ENCODE measurements at places on chromosomes 6 and 20.

DNA sequence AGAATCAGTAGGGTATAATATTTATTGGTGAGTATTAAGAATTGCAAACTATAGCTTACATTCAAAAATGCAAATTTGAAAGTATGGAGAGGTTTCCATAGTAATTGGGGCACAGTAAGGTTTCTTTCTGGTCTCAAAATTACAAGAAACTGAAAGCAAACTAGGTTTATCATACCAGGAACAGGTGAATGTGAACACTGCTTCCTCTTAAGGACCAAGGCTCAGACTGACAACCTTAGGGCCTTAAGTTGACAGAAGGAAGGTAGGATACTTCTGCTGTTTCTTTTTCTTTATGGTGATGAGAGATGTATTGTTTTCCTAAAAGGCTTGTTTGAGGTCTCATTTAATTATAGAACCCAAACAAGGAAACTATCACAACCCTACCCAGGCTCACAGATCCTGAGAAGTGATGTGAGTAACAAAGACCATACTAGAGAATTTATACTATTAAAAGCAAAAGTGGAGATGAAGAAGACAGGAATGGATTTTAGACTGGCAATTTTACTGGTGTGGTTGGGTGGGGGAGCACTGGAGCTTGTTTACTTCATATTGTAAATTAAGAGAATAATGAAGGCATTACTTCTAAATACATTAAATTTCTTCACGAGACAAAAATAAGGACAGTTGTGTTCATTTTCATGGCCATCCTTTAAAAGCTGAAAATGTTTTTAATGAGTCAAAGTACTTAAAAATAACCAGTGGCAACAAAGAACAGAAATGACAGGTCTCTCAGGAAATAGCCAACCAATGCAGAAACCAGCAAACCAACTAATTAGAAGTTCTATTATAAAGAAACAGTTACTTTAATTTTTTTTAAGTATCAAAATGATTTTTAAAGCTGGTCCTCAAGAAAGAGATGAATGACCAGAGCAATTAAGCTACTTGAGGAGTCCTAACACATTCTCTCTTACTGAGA, 21.3 kb downstream of the STAU1 start:
- H3K27me3 ChIP-seq = no peaks in the 10 kb centered on the region
- peaks cover 36% of the 10 kb centered on the region for H3K4me1 ChIP-seq
- peaks cover under 1% of the 10 kb centered on the region for H3K36me3 ChIP-seq
- DNase-seq = peak; percentile 67
- H3K4me3 ChIP-seq = 0 out of 2 replicates have a peak overlapping the region, but pooled peaks have one; percentile 3

DNA sequence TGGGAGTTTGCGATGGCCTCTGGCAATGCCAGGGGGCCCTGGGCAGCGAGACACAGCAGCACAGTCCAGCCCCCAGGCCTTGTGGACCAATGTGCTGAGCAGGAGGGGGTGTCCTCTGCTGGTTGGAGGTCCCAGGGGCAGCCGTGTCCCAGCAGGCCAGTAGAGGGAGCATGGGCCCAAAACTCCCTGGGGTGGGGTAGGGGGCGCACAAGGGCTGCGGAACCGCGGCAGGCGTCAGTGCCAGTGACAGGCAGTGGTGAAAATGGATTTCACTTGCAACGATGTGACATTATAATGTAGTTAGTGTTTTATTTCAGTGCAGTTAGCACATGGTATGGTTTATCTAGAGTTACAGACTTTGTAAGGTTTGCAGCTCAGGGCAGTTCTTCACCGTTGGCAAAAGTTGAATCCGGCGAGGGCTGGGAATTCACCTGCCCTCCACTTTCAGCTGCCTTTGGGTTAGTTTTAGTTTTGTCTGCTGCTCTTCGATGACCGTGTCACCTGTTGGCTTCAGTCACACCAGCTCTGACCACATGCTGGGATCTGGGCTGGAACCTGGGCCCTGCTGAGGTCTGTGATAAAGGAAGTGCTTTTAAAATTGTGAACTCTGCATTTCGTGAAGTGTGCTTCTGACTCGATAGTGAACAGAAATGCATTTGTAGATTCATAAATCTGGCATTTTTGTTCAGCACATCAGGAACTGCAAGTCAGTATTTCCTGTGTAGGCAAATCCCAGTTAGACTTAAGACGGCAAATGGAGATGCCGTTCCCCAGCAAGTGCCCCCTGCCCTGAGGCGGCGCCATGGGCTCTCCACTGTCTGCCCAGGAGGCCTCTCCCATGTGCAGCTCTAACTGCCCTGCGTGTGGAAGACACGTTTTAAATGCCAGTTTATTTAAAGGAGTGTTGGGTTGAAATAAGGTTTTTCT, 46.8 kb downstream of the PYGB start:
- H3K36me3 ChIP-seq = no peaks in the 10 kb centered on the region
- peak overlapping the region; percentile 14 for H3K4me3 ChIP-seq
- DNase-seq = peak; percentile 88
- H3K27ac ChIP-seq = peak overlapping the region; percentile 100

- H3K27me3 ChIP-seq = no peaks in the 10 kb centered on the region
- H3K27ac ChIP-seq = no peak overlapping the region
- H3K4me3 ChIP-seq = no peak overlapping the region
- H3K36me3 ChIP-seq = no peaks in the 10 kb centered on the region
- no peak for DNase-seq
These were observed 233.8 kb upstream of the SUPT3H start for GRCh38 chr6:45611491-45611890.

GRCh38 chr6:133977983-133978895, 25.2 kb downstream of the TBPL1 start:
- H3K4me3 ChIP-seq = no peak overlapping the region
- DNase-seq = no peak
- no peak overlapping the region for H3K27ac ChIP-seq
- H3K27me3 ChIP-seq = no peaks in the 10 kb centered on the region
- peaks cover 11% of the 10 kb centered on the region for H3K4me1 ChIP-seq

DNA sequence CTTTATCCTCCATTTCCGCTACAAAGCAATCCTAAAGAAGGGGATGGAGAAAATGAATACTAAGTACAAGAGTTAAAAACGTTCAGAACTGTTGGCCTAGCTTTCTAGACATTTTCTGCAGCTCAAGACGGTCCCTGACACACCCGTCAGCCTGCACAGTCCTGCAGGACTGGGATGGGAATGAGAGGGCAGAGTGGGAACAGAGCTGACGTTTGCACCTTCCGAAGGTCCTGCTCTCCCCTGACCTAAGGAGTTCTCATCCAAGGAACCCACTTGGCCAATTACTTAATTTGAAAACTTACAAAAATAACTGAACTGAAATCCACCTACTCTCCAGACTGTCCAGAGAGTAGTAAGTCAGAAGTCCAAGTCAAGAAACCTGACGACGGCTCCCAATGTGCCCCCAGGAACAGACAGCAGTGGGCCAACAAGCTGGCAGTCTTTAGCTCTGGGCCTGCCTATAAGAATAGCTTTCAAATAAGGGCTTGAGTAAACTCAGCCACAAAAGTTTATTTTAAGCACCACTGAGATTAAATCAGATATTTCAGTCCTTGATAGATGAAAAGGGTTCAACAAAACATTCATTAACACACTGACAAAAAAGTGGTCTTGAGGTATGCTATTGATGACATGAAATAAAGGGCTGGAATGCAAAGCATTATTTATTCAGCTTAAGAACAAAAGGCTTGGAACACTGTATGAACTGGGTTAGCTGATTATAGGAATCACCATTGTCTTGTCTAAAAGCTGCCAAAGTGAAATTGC, 76.8 kb downstream of the CNKSR3 start:
- DNase-seq = no peak
- H3K27ac ChIP-seq = no peak overlapping the region
- H3K4me3 ChIP-seq = no peak overlapping the region
- no peaks in the 10 kb centered on the region for H3K36me3 ChIP-seq

DNA sequence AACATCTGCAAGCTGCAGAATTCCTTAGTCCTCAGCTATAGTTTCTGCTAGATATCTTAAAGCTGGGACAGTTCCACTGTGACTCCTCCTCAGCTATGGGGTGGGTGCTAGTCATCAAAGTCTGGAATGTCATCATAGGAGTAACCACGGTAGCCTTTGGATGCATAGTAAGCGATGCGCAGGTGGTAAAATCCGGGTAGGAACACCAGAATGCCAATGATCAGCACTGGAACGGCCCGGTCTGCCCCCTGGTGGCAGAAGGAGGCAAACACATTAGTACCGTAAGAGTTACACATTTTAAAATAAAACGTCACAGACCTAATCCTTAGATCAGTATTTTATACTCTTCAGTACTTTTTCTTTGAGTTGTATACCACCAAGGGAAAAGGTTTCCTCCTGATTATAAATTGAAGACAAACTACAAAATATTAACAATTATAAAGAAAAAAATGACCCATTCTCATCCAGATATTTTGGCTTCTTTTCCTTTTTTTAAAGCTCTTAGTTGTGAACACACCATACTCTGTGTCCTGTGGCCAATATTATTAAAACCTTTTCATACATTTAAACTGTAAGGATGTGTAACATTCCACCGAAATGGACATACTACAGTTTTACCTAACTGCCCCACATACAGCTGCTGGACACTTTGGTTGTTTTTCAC, 18.9 kb downstream of the PCNA start:
- no peak overlapping the region for H3K27ac ChIP-seq
- no peaks in the 10 kb centered on the region for H3K4me1 ChIP-seq
- no peaks in the 10 kb centered on the region for H3K27me3 ChIP-seq
- DNase-seq = peak; percentile 53

- peak; percentile 86 for DNase-seq
- H3K4me1 ChIP-seq = no peaks in the 10 kb centered on the region
- no peaks in the 10 kb centered on the region for H3K27me3 ChIP-seq
- H3K4me3 ChIP-seq = peak overlapping the region; percentile 45
- peak overlapping the region; percentile 1 for H3K27ac ChIP-seq
These were observed 50.5 kb upstream of the PAK5 start for GRCh38 chr20:9889270-9889981.

GRCh38 chr20:7926767-7927166, 13.5 kb downstream of the HAO1 start:
- H3K4me1 ChIP-seq = no peaks in the 10 kb centered on the region
- H3K4me3 ChIP-seq = no peak overlapping the region
- H3K27me3 ChIP-seq = no peaks in the 10 kb centered on the region
- peak; percentile 41 for DNase-seq

- H3K36me3 ChIP-seq = no peaks in the 10 kb centered on the region
- no peak for DNase-seq
These were observed 601.2 kb downstream of the CDH26 start for GRCh38 chr20:60559462-60559861.

- H3K36me3 ChIP-seq = no peaks in the 10 kb centered on the region
- peaks cover 56% of the 10 kb centered on the region for H3K4me1 ChIP-seq
- H3K27ac ChIP-seq = peak overlapping the region; percentile 75
- H3K27me3 ChIP-seq = no peaks in the 10 kb centered on the region
These were observed 159.3 kb upstream of the TNFAIP3 start for GRCh38 chr6:137707590-137708360.

DNA sequence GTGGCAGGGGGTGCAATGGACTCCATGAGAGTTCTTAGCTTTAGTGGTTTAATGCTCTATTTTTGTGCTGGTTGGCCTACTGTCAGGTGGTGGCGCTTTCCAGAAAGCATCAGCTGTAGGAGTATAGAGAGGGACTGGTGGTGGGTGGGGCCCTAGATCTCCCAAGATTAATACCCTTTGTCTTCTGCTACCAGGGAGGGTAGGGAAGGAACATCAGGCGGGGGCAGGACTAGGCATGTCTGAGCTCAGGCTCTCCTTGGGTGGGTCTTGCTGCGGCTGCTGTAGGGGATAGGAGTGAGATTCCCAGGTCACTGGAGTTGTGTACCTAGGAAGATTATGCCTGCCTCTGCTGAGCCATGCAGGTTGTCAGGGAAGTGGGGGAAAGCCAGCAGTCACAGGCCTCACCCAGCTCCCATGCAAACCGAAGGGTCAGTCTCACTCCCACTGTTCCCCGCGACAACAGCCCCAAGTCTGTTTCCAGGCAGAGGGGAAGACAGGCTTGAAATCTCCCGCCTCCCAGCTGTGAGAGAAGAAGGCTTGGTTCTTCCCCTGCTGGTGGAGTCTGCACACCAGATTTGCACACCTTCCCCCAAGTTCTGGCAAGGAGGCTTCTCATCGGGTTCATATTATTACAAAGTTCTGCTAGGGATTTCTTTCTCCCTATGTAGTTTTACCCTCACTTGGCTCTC, 46.7 kb upstream of the PKIB start:
- no peaks in the 10 kb centered on the region for H3K27me3 ChIP-seq
- DNase-seq = no peak

DNA sequence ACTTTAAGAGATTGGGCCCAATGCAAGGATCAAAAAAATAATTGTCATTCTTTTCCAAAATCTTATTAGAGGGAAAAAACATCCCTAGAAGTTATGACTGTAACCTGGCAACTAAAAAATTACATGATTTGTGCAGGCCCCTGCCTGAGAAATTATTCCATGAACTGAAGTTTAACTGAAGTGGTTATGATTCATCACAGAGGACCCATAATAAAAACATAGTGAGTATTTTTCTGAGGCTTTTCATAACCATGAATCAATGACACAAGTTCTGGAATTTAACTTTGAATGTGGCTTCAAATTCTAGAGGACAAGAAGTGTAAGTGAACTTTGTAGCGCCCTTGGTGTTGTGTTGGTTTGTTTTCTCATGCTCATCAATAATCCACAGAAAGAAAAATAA, 31.1 kb upstream of the CARMIL1 start:
- no peak overlapping the region for H3K27ac ChIP-seq
- no peaks in the 10 kb centered on the region for H3K36me3 ChIP-seq
- H3K27me3 ChIP-seq = no peaks in the 10 kb centered on the region
- peaks cover 26% of the 10 kb centered on the region for H3K4me1 ChIP-seq
- DNase-seq = no peak

- H3K36me3 ChIP-seq = no peaks in the 10 kb centered on the region
- H3K27ac ChIP-seq = no peak overlapping the region
- H3K4me1 ChIP-seq = peaks cover 13% of the 10 kb centered on the region
- no peak overlapping the region for H3K4me3 ChIP-seq
- no peaks in the 10 kb centered on the region for H3K27me3 ChIP-seq
- DNase-seq = no peak
These were observed 1.1 kb downstream of the BNIP5 start for GRCh38 chr6:36335465-36336207.

- H3K36me3 ChIP-seq = no peaks in the 10 kb centered on the region
- no peak for DNase-seq
These were observed 14.3 kb upstream of the MRAP2 start for GRCh38 chr6:84019141-84019841.

GRCh38 chr6:43302126-43302525, 4.1 kb downstream of the SLC22A7 start:
- no peak overlapping the region for H3K4me3 ChIP-seq
- H3K27ac ChIP-seq = no peak overlapping the region
- no peaks in the 10 kb centered on the region for H3K27me3 ChIP-seq
- no peaks in the 10 kb centered on the region for H3K36me3 ChIP-seq

- DNase-seq = no peak
- H3K27ac ChIP-seq = no peak overlapping the region
- no peaks in the 10 kb centered on the region for H3K4me1 ChIP-seq
- no peaks in the 10 kb centered on the region for H3K27me3 ChIP-seq
- H3K4me3 ChIP-seq = no peak overlapping the region
These were observed 28.5 kb downstream of the C6orf15 start for GRCh38 chr6:31083742-31084354.

- no peaks in the 10 kb centered on the region for H3K36me3 ChIP-seq
- no peak overlapping the region for H3K4me3 ChIP-seq
- H3K4me1 ChIP-seq = no peaks in the 10 kb centered on the region
- H3K27ac ChIP-seq = no peak overlapping the region
These were observed 642.0 kb upstream of the CHD6 start for GRCh38 chr20:42260184-42260583.

- no peaks in the 10 kb centered on the region for H3K36me3 ChIP-seq
- no peak for DNase-seq
- H3K4me3 ChIP-seq = no peak overlapping the region
- no peaks in the 10 kb centered on the region for H3K27me3 ChIP-seq
- peaks cover 19% of the 10 kb centered on the region for H3K4me1 ChIP-seq
These were observed 42.4 kb downstream of the ARHGAP18 start for GRCh38 chr6:129667621-129668020.

Measured in MM.1S (cell line).